Activated CD4-positive, alpha-beta T cell treated with anti-CD3 and anti-CD28 coated beads for 4 hours (primary cell): ENCODE measurements at places on chromosomes 11 and 22.

DNA sequence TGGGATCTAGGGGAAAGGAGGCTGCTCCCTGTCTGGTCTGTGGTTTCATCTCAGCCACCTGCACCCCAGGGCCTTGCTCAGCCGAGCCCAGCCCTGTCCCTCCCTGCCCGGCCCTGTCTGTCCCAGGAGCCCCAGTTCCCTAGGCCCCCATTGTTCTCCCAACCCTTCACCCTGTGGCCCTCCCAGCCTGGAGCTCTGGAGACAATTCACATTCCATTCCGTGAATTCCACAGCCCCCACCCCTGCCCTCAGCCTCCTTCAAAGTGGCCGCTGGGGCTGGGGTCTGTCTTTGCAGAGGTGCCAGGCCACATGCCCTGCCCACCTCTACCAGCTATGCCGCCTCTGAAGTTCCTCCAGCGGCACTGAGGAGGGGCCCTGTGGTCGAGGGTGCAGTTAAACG lies 77.9 kb upstream of the WNT11 start:
- no peak for DNase-seq

DNA sequence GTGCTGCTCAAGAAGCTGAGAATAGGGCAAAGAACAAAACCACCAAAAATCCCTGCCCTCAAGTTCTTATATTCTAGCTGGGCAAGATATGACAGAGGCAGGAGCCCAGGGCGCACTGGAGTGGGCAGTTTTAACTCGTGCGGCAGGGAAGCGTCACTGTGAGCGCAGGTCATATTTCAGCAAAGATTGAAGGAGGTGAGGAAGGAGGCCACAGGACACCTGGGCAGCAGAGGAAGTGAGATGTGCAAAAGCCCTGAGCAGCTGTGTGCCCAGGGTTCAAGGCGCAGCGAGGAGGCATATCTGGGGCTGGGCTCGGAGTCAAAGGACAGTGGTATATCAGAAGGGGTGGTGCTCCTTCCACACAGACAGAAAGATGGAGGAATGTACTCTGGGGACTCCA lies 13.5 kb downstream of the KCNC1 start:
- DNase-seq: no peak

- peak; percentile 9 for DNase-seq
These were observed 340.7 kb downstream of the LARGE1 start for GRCh38 chr22:33579448-33580093.

- no peak for DNase-seq
These were observed 27.3 kb downstream of the PARVB start for GRCh38 chr22:44051358-44051757.

DNA sequence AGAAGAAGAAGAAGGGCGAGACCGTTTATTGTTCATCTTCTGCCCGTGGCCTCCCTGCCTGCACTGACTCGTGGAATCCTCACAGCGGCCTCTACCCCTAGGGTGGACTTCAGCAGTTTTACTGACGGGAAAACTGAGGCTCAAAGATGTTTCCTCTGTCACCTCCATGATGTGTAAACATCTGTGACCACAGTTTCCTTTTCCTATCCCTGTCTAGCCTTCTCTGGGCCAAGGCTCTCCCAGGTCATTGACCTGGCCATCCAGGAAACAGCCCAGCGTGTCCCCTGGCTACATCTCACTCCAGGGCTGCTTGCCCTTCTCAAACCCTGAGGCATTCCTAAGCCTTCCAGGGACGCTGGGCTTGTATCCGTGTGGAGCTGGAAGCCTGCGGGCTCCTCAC lies 49.0 kb upstream of the GCAT start:
- no peak for DNase-seq

GRCh38 chr11:45806937-45807791 lies 2.2 kb downstream of the SLC35C1 start:
- DNase-seq: no peak

DNA sequence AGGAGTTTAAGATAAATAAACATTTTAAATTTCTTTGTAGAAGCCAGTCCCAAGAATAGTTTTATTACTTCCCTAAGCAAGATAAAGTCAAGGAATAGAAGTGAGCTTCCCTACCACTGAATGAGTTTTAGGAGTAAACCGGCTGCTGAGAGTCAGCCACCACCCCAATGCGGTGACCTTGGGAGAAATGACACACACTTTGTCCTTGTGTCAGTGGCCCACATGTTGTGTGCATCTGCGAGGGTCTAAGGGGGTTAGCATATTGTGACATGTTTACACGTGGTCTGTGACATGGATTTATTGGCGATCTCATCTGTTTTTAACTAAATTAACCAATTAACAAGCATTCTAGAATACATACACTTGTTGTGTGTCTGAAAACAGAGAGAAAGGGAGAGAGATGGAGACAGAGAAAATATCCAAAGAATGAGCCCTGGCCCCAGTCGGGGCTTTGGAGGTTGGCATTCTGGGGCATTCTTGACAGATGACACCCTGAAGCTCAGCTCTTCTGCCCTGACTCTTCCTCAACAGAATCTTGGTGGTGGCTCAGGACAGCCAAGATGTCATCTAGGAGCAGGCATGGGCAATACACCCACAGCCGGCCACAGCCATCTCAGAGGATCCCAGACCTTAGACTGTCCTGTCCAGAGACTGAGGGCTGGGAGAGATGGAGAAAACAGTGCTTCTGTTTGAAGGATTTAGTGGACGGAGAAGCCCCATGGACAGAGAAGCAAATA lies 29.7 kb upstream of the TMPRSS4 start:
- DNase-seq: no peak
